ENCODE measurements at places on chromosomes 13 and 19. TPM values are rescaled to one million over a fixed set of nuclear protein-coding genes. Genes with fewer than 3 reads are reported as not detected.

ATP8A2 gene
- 0.41 TPM for total RNA-seq

BEST2 gene
- total RNA-seq = not detected

CYP2A7 gene
- total RNA-seq = not detected

CPAMD8 gene
- total RNA-seq = 1.3 TPM

C19orf38 gene
- total RNA-seq = 1.3 TPM

OVOL3 gene
- total RNA-seq = not detected

C1QTNF9 gene
- total RNA-seq = not detected

DAND5 gene
- total RNA-seq = not detected

BRSK1 gene
- 4.9 TPM for total RNA-seq

DCT gene
- total RNA-seq = 0.05 TPM

VSIG10L gene
- 2.4 TPM for total RNA-seq

C2CD4C gene
- 0.09 TPM for total RNA-seq

RXFP2 gene
- not detected for total RNA-seq

SPIB gene
- 0.68 TPM for total RNA-seq

CTXN1 gene
- not detected for total RNA-seq

PALM gene
- not detected for total RNA-seq

All from T-helper 2 cell treated with Interferon-gamma antibody and Interleukin-4, amounts not matched to agents 100 ng/mL and 5 ng/mL, for 36 hours (primary cell).